Activated CD4-positive, CD25-positive, alpha-beta regulatory T cell treated with anti-CD3 and anti-CD28 coated beads, Interleukin-2, amount 50 U/mL, for 72 hours (primary cell): ENCODE measurements at places on chromosomes 12 and 14.
A peak's percentile ranks its signal among the peaks of the same experiment; 100 is the strongest.

GRCh38 chr12:65113621-65114035 is 7.5 kb downstream of the WIF1 start:
- DNase-seq = no peak

DNA sequence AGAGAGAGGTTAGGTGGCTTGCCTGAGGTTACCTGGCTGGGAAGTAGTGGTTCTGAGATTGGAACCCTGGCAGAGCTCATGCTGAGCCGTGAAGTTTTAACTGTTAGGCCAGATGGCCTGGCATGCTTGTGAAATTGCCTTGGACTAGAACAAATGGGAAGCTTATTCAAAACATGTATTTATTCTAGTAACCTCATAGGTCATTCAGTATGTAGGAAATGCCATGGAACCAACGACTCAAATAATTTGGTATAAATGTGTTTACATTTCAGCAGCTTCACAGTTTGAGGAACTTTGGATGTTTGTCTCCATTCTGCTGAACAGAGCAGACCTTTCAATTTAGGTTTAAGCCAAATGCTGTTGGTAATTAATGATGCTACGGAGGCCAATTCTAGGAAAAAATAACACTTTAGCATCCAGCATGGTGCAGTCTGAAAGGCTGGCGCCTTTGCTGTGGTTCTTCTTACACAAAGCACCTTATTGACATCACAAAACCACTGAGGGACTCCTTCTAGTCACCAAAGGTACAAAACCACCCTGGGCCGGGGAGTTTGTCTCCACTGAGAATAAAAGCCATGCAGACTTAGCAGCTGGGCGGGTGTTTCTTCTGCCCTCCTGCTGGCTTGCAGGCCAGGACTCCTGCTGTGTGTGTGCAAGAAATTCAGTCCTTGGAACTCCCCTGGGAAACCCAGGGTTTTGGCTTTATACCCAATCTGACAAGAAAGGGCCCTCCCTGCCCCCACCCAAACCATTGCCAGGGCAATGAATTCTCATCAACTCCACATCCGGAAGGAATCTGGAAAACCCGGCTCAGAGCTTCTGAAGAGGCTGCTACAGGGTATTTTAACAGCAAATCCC is 64.2 kb downstream of the ELK3 start:
- DNase-seq = no peak

GRCh38 chr12:89260841-89261637 is 91.3 kb downstream of the DUSP6 start:
- DNase-seq = no peak

GRCh38 chr12:125185740-125186470 is 120.7 kb downstream of the AACS start:
- DNase-seq = no peak

- DNase-seq = peak; percentile 13
These were observed 334.4 kb downstream of the ADGRD1 start for GRCh38 chr12:131287938-131288764.

- no peak for DNase-seq
These were observed 14.2 kb downstream of the FAM161B start for GRCh38 chr14:73935666-73936065.

- DNase-seq = no peak
These were observed 152.8 kb upstream of the PTPRQ start for GRCh38 chr12:80291108-80291754.

- DNase-seq = no peak
These were observed 53.0 kb downstream of the TBC1D30 start for GRCh38 chr12:64877363-64878004.

DNA sequence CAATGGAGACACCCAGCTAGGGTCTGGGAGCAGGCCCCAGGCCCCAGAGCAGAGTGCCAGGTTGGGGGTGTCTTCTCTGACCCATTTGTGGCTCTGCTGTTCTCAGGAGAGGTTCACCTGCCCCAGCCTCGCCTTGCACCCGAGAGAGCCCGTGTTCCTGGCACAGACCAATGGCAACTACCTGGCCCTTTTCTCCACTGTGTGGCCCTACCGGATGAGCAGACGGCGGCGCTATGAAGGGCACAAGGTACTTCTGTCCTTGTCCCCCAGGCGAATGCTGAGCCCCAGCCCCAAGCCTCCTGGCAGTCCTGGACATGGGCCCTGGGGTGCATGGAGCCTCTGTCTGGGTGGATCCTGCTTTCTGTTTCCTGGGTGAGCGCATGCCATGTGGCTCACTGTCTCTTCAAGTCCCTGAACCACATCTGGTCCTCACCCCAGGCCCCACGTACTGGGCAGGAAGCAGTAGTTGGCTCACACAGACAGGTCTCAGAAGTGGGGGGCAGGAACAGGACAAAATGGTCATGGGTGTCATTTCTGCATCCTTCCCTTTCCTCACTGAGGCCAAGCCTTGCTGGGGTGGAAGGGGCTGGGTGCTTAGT is 58.2 kb downstream of the BEGAIN start:
- DNase-seq = no peak

DNA sequence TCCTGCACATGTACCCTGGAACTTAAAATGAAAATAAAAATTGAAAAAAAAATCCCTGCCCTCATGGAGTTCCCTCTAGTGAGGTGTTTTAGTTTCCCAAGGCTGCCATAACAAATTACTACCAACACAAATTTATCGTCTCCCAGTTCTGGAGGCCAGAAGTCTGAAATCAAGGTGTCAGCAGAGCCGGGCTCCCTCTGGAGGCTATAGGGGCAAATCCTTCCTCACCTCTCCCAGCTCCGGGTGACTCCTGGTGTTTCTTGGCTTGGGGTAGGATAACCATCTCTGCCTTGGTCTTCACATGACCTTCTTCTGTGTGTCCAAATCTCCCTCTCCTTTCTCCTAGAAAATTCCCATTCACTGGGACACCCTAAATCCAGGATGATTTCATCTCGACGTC is 50.1 kb downstream of the PLXNC1 start:
- DNase-seq = no peak
